ENCODE measurements at places on chromosomes 1 and 21.

DNA sequence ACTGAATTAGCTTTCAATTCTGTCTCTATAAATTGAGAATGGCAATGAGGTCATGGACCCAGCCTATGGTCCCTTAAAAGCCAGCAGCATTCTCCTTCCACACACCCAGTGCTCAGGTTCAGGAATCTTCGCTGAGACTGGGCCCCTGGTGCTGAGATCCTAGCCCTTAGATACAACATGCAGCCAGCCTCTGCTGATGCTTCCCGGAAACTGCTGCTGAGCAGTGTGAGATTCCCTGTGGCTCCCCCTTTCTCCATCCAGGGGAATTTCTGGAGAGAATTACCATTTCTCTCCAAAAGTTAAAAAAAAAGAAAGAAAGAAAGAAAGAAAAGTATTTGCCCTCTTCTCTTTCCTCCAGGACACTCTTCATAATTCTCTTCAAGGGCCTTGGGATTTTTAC, 31.7 kb upstream of the RALGPS2 start:
- DNase-seq: no peak

DNA sequence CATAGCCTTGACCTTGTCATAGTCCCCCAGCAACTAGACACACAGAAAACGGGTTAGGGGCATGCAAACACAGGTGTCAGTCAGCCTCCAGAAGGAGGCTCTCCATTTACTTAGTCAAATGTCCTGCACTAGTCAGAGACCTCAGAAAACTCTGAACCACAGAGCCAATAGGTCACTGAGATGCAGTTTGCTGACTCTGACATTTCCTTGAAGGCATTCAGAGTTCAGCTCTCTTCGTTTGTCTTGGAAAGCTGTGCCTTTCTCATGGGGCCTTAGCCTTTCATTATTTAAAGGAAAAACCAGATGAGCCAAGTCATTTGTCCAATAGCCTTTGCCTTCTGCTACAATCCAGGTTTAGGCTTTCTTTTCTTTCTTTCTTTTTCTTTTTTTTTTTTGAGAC, 3.5 kb downstream of the OLFML2B start:
- no peak for DNase-seq

GRCh38 chr1:163970699-163971098, 588.3 kb upstream of the PBX1 start:
- DNase-seq: no peak

GRCh38 chr1:69943030-69943429, 262.3 kb downstream of the LRRC40 start:
- no peak for DNase-seq

GRCh38 chr1:194081444-194081843, 895.0 kb upstream of the B3GALT2 start:
- DNase-seq: no peak

- DNase-seq: no peak
Measured at GRCh38 chr1:153610811-153611301, 2.1 kb downstream of the S100A16 start.

GRCh38 chr21:29346771-29347170, 48.0 kb downstream of the BACH1 start:
- no peak for DNase-seq
